Kidney (tissue), 22 donors: ENCODE measurements at places on chromosomes 3 and 15. TPM values are rescaled to one million over a fixed set of nuclear protein-coding genes. Genes with fewer than 3 reads are reported as not detected.

The CFAP91 gene
- total RNA-seq: 14.1 TPM

The SLCO2A1 gene
- total RNA-seq: 169 TPM

The SPATA12 gene
- total RNA-seq: not detected

The WDR49 gene
- total RNA-seq: 1.0 TPM

The ZNF860 gene
- 5.9 TPM for total RNA-seq

The SLC6A11 gene
- total RNA-seq: 0.38 TPM

The VPS8 gene
- total RNA-seq: 55.0 TPM

The CCDC13 gene
- 5.3 TPM for total RNA-seq

The MOBP gene
- 0.16 TPM for total RNA-seq

The ZKSCAN7 gene
- 7.9 TPM for total RNA-seq

The PAQR9 gene
- total RNA-seq: 0.09 TPM

The MYL3 gene
- 41.3 TPM for total RNA-seq

The TTC21A gene
- 14.1 TPM for total RNA-seq

The LRTM1 gene
- total RNA-seq: not detected

The TGM4 gene
- not detected for total RNA-seq

The WDR93 gene
- total RNA-seq: 2.5 TPM

The GAP43 gene
- total RNA-seq: 0.19 TPM

The GOLGA8K gene
- total RNA-seq: 1.6 TPM

The TMEM108 gene
- 0.91 TPM for total RNA-seq

The OR5K2 gene
- not detected for total RNA-seq

The ECE2 gene
- total RNA-seq: not detected

The CIDEC gene
- not detected for total RNA-seq

The FILIP1L gene
- total RNA-seq: 25.5 TPM

The SNURF gene
- total RNA-seq: 19.1 TPM

The ARL14 gene
- total RNA-seq: 0.31 TPM

The KNG1 gene
- total RNA-seq: 8.7 TPM

The WNT7A gene
- 3.3 TPM for total RNA-seq

The FGF7 gene
- total RNA-seq: 23.8 TPM

The SLC9A9 gene
- total RNA-seq: 16.5 TPM

The PARP14 gene
- 64.0 TPM for total RNA-seq

The SMAD6 gene
- total RNA-seq: 23.0 TPM

The MUC4 gene
- total RNA-seq: 0.19 TPM

The PLAAT1 gene
- total RNA-seq: 0.72 TPM

The ACTRT3 gene
- 2.9 TPM for total RNA-seq

The EIF2A gene
- 70.5 TPM for total RNA-seq

The SYNM gene
- total RNA-seq: 23.2 TPM

The GOLGA8T gene
- total RNA-seq: not detected

The KIF15 gene
- total RNA-seq: 0.72 TPM

The SACM1L gene
- total RNA-seq: 53.1 TPM

The POC1A gene
- total RNA-seq: 2.2 TPM

The RTP1 gene
- not detected for total RNA-seq

The AP2M1 gene
- total RNA-seq: 329 TPM

The P2RY1 gene
- 2.2 TPM for total RNA-seq

The HTR3E gene
- not detected for total RNA-seq
